ENCODE measurements at places on chromosomes 4 and X.

DNA sequence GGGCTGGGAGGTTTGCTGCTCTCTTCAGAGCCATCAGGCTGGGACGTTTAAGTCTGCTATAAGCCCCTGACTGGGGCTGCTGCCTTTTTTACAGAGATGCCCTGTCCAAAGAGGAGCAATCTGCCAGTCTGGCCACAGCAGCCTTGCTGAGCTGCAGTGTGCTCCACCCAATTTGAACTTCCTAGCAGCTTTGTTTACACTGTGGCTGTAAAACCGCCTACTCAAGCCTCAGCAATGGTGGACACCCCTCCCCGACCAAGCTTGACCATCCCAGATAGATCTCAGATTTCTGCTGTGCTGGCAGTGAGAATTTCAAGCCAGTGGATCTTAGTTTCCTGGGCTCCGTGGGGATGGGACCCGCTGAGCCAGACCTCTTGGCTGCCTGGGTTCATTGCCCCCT, 40.7 kb downstream of the SPATA18 start:
- no peak for DNase-seq

GRCh38 chr4:108902769-108903168, 139.9 kb upstream of the ETNPPL start:
- DNase-seq, result no peak

DNA sequence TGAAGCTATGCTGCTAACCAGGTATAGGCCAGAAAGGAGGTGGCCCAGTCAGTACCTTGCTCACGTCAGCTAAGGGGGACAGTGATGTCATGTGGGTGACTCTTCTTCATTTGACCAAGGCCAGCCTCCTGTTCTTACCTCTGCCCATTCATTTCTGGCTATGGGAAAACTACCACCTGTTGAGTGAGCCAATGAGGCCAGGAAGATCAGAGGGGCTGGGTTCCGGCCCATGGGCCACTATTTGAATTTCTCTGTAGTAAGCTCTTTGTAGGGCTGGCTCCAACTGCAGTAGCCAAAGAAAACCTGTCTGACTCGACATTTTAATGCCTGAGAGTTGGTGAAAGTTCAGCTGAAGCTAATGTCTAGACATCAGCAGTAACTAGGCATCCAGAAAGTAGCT, 102.6 kb downstream of the AKAP4 start:
- no peak for DNase-seq

DNA sequence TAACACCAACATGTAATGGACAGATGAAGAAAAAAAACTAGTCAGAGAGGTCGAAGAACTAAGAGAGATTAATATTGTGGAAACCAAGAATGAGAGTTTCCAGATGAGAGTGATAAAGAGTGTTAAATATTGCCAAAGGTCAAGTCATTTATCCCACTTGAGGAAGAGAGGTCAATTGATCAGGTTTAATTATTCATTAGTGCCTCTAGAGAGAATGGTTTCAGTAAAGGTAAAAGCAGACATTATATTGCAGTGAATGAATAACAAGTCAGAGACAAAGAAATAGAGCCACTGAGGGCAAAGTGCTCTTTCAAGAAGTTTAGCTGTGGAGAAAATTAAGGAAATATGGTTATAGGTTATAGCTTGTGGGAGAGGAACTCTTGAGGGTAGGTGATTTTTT, 263.1 kb downstream of the GUCY2F start:
- DNase-seq, result no peak

- no peak for DNase-seq
Measured at GRCh38 chrX:41045960-41046567, 39.2 kb upstream of the USP9X start.

DNA sequence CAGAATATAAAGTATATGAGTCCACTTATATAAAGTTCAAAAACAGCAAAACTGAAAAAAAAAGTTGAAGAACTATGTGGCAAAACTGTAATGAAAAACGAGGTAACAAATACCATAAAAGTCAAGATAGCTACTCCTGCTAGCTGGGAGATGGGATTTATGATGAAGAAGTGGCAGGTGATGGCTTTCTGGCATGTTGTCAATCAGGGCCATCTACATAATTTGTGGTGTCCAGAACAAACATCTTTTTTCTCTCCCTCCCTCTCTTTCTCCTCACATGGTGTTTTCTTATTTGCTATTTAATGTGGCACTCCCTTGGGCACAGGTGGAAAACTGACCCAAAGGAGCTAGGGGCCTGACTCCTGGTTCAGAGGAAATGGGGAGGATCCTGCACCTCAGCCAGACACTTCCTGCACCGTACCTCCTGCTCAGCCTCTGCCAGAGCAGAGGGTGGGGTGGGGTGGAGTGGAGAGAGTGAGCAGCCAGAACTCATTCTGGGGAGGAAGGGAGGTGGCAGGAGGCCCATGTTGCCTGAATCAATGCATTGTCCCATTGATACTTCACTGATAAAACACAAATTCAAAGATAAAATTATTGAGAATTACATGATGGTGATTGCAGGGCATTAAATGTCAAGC, 5.3 kb upstream of the SAP30 start:
- DNase-seq, result no peak

- DNase-seq, result no peak
Measured at GRCh38 chr4:121155893-121156292, 8.2 kb downstream of the TNIP3 start.

DNA sequence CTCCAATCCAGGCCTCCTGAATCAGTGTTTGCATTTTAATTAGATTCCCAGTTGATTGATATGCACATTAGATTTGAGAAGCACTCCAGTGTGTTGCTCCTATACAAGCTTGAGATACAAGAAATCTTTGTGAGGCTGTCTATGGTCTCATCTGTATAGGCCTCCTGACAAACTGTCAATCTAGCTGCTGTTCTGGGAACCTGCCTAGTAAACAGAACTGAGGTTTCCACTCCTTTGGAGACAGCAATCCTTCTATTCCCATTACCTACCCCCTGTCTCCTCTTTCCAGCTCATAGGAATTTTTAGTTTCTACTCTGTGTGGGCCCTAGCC, 306.1 kb upstream of the EMCN start:
- DNase-seq, result no peak

DNA sequence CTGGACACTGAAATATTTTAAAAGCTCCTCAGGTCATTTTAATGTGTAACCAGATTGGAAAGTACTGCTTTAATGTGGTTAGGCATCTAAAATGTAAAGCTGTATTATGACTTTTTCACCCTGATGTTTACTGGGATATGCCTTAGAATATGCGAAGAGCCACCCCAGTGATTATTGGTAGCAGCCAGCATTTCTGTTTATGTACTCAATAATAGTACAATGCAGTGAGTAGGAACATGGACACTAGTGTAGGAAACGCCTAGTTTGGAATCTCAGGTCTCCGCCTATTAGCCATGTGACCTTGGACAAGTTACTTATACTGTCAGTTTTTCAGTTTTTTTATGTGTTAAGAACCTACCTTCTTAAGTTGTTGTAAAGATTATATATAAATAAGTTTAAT, 446.0 kb upstream of the PITX2 start:
- DNase-seq, result no peak

DNA sequence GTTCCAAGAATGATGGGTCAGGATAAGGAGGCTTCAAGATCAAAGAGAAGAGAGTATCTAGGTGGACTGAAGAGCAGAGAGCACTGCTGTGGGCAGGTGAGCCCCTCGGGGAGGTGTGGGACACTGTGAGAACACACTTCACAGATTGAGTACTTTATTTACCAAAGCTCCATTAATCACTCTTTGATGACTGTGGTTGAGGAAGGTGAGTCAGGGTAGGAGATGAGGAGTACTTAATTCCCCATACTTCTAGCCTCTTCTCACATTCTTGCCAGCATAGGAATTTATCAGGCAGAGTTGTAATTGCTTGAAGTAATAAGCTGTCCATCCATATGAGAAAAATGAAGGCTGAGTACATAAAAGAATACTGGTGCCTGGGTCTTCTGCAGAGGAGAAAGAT, 375.3 kb downstream of the PCDH10 start:
- DNase-seq, result no peak

- peak; percentile 90 for DNase-seq
Measured at GRCh38 chrX:47366041-47366722, 4.2 kb upstream of the ZNF157 start.

DNA sequence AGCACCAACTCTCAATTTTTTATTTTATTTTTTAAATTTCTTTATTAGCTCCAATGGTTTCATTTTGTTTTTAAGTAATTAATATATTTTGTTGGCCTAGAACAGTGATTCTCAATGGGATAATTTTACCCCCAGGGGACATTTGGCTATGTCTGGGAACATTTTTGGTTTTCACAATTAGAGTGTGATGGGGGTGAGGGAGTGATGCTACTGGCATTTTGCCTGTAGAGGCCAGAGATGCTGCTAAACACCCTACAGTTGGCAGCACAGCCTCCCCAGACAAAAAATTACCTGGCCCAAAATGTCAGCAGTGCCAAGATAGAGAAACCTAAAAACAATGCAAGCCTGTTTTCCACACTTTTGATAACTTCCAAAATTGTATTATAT, 64.6 kb downstream of the HHIP start:
- DNase-seq, result no peak

GRCh38 chr4:53023677-53024299, 161.7 kb downstream of the RASL11B start:
- DNase-seq, result no peak

- DNase-seq, result no peak
Measured at GRCh38 chr4:143354990-143355389, 18.3 kb downstream of the GAB1 start.

DNA sequence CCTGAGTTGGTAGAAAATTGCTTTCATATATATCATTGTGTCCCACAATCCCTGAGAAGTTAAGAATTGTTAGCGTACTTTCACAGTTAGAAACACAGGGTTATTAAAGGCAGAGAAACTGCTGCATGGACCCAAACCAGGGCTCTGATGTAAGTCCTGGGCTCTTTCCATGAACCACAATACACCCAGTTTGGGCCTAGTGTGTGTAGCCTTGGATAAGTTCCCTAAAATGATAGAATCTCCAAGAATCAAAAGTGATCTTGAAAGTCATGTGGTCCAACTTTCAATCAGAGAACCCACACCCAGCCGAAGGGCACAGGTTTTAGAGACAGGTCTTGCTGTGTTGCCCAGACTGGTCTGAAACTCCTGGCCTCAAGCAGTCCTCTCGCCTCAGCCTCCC, 257.8 kb upstream of the KLF3 start:
- no peak for DNase-seq

GRCh38 chrX:107731831-107732502, 43.6 kb downstream of the TSC22D3 start:
- DNase-seq, result peak; percentile 30

DNA sequence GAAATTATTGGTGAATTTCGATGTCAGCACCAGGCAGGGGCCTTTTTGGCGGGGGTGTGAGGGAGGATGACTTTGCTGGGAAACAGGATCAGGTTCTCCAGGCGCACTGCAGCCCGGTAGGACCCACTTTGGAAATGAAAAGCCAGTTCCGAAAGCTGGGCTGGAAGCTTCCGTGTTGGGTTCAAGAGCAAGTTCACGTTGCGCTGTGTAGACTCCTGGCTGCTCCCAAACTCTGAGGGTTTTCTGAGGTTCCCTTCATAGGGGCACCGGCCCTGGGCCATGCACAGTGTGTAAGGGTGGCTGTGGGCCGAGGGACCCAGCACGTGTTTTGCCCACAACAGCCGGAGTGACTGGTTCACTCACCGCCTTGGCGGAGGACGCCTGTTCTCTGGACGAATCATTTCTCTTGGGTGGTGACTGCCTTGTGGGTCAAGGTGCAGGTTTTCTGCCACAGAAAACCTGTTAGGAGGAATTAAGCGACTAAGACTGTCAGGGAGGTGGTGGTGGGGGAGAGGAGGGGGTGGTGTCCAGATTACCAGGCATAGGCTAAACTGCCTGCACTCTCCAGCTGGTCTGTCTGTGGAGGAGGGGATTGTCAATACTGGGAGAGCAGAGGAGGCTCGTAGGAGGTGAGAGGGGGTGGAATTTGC, 8.0 kb downstream of the SHOX start:
- DNase-seq, result no peak

- no peak for DNase-seq
Measured at GRCh38 chrX:47808904-47809788, 27.6 kb upstream of the ZNF81 start.

DNA sequence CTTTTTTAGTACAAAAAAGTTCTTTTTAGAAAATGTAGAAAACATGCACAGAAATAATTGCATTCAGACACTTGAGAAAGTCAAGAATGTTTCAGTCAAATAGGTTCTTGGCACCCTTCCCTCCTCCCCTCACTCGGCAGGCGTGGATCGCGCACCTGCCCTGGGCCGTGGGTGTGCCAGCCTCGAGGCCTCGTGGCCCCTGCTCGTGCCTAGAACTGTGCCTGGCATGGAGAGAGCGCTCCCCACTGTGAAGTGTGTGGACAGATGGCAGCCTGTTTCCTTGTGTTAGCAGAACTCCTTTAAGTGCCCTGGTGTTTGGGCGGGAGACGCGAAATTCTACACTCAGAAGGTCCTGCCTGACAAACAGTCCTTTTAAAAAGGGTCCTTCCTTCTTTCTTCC, 14.7 kb downstream of the RGS12 start:
- peak; percentile 24 for DNase-seq

DNA sequence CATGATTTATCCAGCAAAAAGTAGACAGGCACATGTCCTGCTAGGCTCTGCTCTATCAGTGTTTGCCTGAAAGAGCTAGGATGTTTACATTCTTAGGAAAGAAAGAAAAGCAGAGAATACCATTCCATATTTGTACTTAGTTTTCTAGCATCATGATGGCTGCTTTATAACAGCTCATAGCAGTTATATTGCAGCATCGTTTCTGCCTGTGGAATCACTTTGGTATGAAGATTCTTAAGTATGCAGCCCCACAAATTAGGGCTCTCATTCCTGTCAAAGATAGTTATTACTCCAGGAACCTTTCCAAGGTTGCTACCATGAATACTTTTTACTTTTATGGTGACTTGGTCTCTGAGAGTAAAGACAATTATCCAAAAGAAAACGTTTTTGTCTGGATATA, 119.0 kb upstream of the MYOZ2 start:
- no peak for DNase-seq

All from NCI-H524 (cell line).